ENCODE measurements at places on chromosomes 1 and 21.

DNA sequence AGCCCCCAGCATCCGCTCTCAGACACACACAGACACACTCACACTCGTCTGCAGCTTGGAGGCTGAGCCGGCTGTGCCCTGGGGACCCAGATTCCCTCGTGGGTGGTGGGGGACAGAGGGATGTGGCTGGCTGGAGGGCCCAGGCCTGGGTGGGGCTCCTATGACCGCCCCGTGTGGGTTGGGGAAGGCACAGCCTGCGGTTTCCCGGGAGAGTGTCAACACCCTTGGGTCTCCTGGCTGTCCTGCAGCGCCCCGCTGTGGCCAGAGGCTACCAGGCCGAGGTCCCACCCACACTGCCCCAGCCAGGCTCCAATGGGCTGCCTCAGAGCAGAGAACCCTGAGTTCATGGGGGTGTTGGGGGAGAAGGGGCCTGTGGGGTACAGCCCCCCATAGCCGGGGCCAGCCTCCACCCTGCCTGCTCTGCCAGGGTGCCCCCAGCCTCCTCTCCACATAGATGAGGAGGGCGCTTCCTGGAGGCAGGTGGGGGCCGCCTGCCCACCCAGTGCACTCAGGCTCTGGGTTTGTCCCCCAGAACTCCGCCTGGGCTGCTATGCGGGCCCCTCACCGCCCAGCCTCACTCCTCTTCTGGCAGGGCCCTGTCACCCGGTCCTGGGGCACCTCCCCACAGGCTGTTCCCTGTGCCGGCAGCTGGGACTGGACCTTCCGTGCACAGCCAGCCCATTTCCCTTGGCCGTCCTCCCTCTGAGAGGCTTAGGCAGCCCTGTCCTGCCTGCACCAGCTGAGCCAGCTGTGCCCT lies at the start of gene TTC34:
Gene TTC34, minus strand, starts transcription at position 159 of the 757 bp plus-strand sequence. CDS start 866 bp downstream, outside the sequence.
- DNase-seq: peak; percentile 3

- no peak for DNase-seq
Observed at GRCh38 chr1:204579681-204580080, 63.5 kb downstream of the MDM4 start.

GRCh38 chr1:91278754-91279153 lies 125.9 kb downstream of the HFM1 start:
- no peak for DNase-seq

- no peak for DNase-seq
Observed at GRCh38 chr1:77018761-77019160, 151.5 kb downstream of the ST6GALNAC5 start.

GRCh38 chr1:44012404-44012803 lies 18.9 kb downstream of the SLC6A9 start:
- no peak for DNase-seq

DNA sequence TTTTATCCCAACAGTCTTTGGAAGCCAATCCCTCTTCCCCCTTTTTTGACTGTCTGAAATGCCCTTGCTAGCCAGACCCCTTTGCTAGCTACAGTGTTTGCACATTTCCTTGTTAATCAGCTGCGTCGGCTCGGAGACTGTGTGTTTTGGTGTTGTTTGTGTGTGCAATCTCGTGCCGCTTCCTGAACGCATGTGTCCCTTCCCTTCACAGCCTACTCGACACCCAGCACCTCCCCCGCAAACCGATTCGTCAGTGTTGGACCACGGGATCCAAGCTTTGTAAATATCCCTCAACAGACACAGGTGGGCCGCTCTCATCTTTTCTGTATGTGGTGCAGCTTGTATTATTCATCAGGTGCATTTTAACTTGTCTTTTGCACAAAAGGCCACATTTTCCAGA lies 298.7 kb downstream of the TM2D1 start:
- DNase-seq: no peak

DNA sequence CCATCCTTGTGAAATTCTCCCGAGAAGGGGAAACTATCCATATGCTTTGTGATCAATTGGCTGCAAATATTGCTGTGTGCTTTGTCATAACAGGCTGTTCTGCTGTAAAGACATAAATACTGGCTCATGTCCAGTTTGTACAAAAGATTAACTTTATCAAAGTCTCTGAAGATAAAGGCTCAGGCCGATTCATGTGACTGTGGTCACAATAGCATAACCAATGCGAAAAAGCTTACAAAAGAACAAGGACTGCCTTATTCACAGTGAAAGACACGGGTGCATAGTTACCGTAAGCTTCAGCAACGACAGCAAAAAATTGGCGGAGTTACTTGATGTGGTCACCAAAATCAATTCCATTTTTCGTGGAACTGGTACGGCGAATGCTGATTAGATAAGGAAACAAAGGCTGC lies 173.6 kb upstream of the CHRM3 start:
- peak; percentile 14 for DNase-seq

GRCh38 chr21:45001134-45002095 lies 61.6 kb downstream of the SLX9 start:
- no peak for DNase-seq

GRCh38 chr1:198007687-198008607 lies 90.8 kb downstream of the LHX9 start:
- no peak for DNase-seq

- no peak for DNase-seq
Observed at GRCh38 chr1:41862384-41863221, 56.1 kb downstream of the HIVEP3 start.

DNA sequence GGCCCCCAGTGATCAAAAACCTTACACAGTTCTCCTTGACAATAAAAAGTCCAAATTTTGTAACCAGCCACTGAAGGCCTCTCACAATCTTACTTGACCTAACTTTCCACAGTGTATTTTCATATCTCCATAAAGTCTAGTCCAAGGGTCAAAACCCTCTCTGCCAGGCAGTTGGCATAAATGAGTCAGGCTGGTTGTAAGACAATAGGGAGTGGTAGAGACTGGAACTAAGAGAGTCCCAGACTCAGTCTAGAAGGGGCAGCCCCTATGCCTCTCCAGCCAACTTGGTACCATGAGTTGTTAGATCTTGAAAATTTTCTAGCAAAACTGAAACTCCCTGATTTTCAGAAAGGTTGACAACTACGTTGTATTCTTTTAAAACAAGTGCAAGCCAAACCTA lies 21.0 kb downstream of the KIF21B start:
- no peak for DNase-seq

GRCh38 chr1:164599272-164599671 lies 40.3 kb downstream of the PBX1 start:
- DNase-seq: no peak

- DNase-seq: no peak
Observed at GRCh38 chr1:160068225-160068624, 1.7 kb downstream of the KCNJ10 start.

GRCh38 chr21:14686466-14687267 lies 140.6 kb upstream of the SAMSN1 start:
- no peak for DNase-seq

DNA sequence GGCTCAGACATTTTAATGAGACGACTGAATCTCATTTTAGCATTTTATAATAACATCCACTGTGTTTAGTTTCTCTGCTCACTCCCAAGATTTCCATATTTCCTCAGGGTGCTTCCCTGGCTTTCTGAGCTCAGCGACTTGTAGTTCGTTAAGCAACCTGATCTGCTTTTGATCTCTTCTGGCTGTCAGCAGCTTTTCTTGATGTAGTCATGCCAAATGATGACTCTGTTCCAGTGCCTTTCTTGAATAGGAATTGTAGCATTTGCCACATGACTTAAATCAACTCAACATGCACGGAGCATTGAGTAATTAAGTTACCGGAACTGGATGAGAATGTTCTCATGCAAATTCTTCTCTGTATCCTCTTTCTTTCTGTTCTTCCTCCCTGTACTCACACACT lies 246.1 kb downstream of the FMN2 start:
- no peak for DNase-seq

- DNase-seq: no peak
Observed at GRCh38 chr1:9643351-9644256, 7.9 kb upstream of the PIK3CD start.

DNA sequence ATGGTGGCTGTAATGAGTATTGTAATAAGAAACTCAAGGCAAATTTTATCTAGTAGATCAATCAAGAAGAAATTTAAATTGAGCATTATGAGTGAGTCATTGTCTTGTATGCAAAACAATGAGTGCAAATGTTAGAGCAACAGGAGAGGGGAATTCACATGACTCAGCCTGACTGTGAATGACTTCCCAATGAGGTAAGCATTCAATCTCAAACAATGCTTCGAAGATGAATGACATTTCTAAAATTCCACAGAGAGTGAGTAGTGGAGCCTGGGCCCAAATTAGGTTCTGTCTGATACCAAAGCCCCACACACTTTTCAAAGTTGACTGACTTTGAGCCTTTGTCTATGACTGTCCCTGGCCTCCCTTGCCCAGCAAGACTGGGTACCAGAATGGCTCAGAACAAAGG lies 738.0 kb downstream of the PTPRU start:
- DNase-seq: peak; percentile 43

DNA sequence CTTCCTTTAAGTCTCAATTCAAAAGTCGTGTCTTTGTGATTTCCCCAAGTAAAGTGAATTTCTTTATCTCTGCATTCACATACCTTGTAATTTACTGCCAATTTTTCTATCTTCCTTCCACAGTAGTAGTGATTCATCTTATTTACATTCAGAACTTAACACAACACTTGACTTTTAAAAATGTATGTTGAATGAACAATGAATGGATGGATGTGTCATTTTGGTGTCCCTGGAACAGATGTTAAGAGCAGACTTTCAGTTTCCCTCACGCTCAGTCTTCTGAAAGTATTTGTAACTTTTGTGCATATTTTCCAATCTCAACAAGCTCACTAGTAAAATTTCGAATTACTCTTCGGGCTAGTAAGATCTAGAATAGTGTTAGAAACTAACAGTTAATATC lies 352.0 kb downstream of the HHIPL2 start:
- no peak for DNase-seq

GRCh38 chr1:201136355-201137023 lies 9.5 kb upstream of the ASCL5 start:
- no peak for DNase-seq

GRCh38 chr1:101314244-101314643 lies 77.4 kb downstream of the S1PR1 start:
- DNase-seq: no peak
